Right cardiac atrium (tissue), 5 donors: ENCODE measurements at places on chromosomes 3 and 15. TPM values are rescaled to one million over a fixed set of nuclear protein-coding genes. Genes with fewer than 3 reads are reported as not detected.

DNA sequence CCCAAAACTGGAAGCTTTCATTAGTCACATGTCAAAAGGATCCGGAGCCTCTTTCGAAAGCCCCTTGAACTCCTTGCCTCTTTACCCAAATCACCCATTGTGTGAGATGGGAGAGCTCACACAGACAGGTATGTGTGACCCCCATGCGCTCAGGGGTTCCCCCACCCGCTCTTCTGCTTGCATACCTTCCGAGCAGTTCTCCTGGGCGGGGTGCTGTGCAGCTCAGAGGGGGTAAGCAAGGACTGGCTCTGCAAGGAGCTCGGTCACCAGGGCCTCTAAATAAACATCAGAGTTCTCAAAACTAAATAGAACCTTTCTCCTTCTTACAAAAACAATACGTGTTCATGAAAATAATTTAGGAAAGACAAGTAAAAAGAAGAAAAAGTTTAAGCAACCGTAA, 55.7 kb downstream of the PXYLP1 start:
- no peak for DNase-seq

PSTPIP1 gene
- total RNA-seq: 5.9 TPM

GRCh38 chr15:66472176-66472999, 25.2 kb downstream of the SNAPC5 start:
- no peak for DNase-seq

GRCh38 chr15:32716915-32717425, 834 bp upstream of the GREM1 start:
- DNase-seq: no peak

GRCh38 chr3:160622263-160623045, 54.5 kb upstream of the ARL14 start:
- no peak for DNase-seq

GRCh38 chr3:132418916-132419315, 1.6 kb downstream of the DNAJC13 start:
- no peak for DNase-seq

DNA sequence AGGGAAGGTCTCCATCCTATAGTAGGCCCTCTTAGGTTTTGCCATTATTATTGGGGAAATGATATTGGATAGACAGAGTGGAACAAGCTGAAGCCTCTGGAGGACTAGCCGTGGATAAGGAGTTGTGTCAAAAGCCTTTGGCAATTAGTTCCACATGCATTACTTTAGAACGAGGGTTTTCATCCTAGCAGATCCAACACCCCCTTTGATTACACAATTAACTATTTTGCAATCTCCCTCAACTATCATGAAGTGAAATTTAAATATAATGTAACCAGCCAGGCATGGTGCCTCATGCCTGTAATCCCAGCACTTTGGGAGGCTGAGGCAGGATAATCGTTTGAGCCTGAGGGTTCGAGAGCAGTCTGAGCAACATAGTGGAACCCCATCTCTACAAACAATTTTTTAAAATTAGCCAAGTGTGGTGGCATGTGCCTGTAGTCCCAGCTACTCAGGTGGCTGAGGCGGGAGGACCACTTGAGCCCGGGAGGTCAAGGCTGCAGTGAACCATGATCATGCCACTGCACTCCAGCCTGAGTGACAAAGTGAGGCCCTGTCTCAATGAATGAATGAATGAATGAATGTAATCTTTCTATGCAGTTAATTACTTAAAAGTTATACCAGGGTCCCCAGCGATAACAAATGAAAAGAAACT, 56.8 kb downstream of the PXYLP1 start:
- DNase-seq: no peak

GRCh38 chr3:43023746-43024145, 44.6 kb downstream of the GASK1A start:
- DNase-seq: no peak

PP2D1 gene
- not detected for total RNA-seq

DNA sequence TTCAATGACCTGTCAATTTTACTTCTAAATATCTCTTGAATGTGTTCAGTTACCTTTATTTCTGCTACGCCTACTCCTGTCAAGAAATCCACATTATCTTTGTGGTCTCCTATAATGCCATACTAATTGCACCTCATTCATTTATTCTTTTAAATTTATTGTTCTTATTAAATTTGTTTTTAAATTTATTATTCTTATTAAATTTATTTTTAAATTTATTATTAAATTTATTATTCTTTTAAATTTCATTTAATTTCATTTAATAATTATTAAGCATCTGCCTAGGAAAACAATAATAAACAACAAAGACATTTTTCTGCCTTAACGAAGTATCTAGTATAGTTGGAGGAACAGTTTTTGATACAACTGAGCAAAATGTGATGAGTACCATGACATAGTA, 211.7 kb downstream of the ZPLD1 start:
- DNase-seq: no peak

GRCh38 chr15:74019734-74020133, 25.2 kb downstream of the PML start:
- DNase-seq: no peak

- no peak for DNase-seq
These were observed 53.5 kb downstream of the SLMAP start for GRCh38 chr3:57809609-57809968.

DNA sequence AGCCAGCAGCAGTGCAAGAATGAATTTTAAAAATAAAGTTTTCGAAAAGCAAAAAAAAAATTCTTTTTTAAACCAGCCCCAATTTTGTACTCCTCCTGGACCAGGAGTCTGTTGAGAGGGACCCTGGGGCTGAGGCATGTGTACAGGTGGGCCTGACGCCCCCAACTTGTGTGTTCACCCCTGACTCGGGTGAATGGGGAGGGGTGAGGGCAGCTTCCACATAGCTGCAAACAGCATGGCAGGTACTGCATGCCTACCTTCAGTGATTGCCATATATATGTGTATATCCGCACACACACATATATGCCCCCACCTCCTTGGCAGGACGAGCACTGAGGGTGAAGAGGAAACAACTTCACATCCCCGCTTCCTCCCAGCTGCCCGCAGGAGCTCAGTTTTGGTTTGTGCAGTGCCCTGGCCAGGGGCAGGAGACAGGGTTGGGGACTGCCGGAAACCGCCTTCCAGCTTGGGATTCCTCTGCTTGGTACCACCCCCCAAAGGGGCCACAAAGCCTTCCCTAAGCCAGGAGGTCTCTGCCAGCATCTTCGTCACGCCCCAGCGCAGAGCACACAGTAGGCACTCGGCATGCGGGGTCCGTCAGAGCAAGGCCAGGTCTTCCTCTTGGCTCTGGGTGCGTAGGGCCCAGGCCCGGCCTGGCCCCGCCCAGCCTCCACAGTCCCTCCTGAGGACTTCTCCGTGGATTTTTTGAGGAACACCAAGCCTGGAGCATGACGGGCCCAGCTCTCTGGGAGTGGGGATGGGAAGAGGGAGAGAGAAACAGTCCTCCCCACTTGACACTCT, 61.8 kb upstream of the RPL32 start:
- no peak for DNase-seq

RASL12 gene
- total RNA-seq: 69.6 TPM

GRCh38 chr15:41544650-41545015, 576 bp upstream of the RPAP1 start:
- no peak for DNase-seq
